ENCODE measurements at places on chromosomes 3 and 15. TPM values are rescaled to one million over a fixed set of nuclear protein-coding genes. Genes with fewer than 3 reads are reported as not detected.

DNA sequence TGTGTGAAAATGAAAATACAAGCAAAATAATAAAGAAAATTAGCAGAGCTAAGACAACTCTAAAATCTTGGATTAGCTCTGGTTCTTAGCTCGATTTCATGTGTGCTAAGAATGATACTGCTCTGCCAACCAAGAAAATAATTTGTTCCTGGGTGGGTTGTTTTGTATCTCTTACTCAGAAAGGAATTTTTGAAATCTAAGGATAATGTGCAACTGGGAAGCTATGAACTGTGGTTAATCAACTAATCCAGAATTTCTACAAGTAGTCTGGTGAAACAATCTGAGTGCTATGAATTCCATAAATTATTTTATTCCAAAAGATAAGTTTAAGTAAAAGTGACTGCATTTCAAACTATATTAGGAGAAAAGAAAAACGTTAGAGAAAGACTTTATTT lies 92.0 kb downstream of the TFDP2 start:
- DNase-seq = no peak

DNA sequence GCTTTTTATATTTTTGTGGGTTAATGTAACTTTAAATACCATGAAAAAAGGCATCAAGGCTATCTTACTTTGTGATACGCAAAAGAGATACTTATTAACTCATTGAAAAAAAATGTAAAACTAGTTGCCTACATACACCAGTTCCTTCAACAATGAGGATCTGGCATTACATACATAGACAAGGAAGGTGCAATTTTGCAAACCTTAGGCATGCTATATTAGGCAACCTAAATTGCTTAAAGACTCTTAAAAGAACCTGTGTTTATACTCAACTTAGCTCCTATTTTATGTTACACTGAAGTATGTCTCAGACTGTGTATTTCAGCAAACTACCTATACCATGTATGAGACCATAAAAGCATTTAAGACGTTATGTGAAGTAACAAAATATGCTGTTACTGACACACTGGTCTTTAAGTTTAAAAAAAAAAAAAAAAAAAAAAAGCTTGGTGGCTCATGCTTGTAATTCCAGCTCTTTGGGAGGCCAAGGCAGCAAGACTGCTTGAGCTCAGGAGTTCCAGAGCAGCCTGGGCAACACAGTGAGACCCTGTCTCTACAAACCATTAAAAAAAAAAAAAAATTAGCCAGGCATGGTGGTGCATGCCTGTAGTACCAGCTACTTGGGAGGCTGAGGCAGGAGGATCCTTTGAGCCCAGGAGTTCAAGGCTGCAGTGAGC lies 9.1 kb downstream of the TASOR start:
- peak; percentile 18 for DNase-seq

DNA sequence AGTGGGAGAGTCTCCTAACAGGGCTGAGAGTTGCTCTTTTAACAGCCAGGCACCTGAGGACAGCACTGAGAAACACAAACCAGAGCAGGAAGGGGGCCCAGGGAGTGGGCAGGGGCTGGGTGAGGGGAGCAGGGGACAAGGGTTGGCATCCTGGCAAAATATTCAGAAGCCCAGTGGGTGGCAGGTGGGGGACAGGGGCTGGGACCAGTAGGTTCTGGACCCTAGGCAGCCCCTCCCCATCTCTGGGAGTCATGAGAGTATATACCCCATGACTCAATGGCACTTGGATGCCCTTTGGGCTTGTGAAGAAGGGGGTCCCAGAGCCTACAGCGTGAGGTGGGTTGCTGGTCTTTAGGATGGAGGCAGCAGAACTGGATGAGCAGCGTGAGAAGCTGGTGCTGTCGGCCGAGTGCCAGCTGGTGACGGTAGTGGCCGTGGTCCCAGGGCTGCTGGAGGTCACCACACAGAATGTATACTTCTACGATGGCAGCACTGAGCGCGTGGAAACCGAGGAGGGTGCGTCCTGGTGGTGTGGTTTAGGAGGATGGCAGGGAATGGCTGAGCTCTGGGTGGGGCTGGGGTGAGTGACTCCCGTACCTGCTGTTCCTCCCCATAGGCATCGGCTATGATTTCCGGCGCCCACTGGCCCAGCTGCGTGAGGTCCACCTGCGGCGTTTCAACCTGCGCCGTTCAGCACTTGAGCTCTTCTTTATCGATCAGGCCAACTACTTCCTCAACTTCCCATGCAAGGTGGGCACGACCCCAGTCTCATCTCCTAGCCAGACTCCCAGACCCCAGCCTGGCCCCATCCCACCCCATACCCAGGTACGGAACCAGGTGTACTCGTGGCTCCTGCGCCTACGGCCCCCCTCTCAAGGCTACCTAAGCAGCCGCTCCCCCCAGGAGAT lies 24.2 kb downstream of the NBEAL2 start:
- no peak for DNase-seq

DNA sequence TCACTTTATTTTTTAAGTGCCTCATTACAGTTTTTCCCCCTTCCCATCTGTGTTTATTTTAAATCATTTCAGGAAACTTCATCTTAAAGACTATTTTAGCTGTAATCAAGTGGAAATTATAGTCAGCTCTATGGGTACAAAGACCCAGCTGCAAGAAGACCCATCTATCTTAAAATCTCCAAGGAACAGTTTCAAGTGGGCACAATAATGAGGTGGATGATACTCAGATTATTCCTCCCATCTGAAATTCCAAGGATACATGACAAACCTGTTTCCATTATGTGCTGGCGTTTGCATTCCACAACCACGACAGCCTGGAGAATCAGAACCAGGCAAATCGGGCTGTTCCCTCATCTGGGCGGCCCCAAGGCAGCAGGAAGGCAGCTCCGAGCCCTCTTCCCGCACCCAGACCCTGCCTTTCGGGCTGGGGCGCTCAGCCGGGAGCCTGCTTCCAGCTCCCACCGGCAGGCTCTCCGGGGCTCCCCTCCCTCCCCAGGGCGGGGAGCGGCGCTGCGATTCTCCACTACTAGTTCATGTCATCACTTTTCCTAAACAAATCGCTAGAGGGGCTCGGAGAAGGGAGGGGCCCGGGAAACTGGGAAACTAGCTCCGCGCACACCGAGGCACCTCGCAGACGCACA lies at the start of gene MGLL:
MGLL (minus strand) TSS at position 475 of the 641 bp plus-strand sequence; CDS start at position 278, 197 bp downstream.
- peak; percentile 50 for DNase-seq

- DNase-seq = no peak
Measured at GRCh38 chr15:81332326-81332725, 8.4 kb upstream of the STARD5 start.

DNA sequence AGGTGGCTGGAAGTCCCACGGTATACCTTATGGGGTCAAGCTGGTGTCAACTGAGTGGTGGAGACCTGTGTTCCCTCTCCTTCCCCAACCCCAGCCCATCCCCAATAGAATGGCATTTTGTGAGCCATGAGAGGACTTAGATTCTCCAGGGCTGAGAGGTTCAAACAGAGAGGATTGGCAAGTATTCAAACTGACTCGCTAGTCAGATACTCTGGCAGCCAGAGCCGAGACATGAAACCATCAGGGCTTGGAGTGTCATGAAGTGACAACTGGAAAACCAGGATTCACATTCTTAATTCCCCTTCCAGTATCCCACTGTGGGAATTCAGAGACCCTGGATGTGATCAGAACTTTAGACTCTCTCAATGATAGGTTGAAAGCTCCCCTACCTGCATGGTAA lies 159.4 kb upstream of the SNTN start:
- DNase-seq = no peak

GRCh38 chr3:34957677-34958076 lies 681.6 kb upstream of the ARPP21 start:
- no peak for DNase-seq

DNA sequence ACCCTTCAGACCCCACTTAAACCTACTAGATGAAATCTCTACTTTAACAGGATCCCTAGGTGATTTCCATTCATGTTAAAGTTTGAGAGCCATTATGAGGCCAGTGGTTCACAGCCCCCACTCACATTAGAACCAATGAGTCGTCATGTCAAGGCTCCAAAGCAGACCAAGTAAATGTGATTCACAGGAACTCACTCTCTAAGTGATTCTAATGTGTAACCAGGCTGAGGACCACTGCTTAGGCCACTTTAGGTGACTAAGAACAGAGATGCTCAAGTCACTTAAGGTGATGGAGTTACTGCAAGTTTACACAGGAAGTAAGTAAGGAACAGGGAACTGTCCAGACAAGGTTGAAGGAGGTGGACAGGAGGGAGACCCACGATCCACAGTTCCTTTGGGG lies 7.7 kb downstream of the GALNT15 start:
- peak; percentile 79 for DNase-seq

The FOXL2 gene
- not detected for total RNA-seq

The ISLR gene
- under 0.01 TPM for total RNA-seq

The LRRC34 gene
- total RNA-seq = 1.1 TPM
